Caco-2 (cell line): ENCODE measurements at places on chromosomes 5 and 9.
A peak's percentile ranks its signal among the peaks of the same experiment; 100 is the strongest.

DNA sequence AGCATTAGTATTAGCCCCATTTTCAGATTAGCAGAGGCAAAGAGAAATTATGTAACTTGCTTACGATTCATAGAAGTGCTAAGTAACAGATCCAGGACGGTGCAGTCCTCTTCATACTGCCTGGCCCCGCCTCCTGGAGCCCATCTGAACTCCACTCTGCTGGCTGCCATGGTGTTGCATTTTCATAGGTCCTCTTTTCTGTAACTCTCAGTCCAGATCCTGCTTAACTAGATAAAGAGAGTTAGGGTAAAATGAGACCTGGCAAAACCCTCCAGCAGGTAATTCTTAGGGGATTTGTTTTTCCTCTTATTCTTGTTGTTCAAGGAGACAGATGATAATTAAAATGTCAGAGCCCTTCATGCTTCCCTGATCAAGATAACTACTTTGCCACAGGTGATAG, 135.1 kb upstream of the EFNA5 start:
- DNase-seq, result no peak

DNA sequence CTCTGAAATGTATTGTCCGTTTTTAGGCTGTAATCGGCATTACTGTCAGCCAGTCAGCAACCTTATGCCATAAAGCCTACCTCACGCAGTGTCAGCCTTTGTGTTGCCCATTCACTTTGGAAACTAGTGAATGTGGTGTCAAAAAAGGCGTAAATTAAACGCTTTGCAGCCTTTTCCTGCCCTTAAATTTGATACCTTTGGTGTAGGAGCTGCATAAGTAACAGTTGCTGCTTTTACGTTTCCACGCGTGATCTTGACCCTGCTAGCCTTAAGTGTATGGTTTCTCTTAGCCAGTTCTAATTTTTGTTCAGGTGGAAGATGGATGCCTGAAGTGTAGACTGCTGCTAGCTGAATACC, 257.7 kb downstream of the EPB41L4A start:
- no peak for DNase-seq

- DNase-seq, result no peak
Measured at GRCh38 chr9:70607926-70608325, 193.5 kb upstream of the KLF9 start.

DNA sequence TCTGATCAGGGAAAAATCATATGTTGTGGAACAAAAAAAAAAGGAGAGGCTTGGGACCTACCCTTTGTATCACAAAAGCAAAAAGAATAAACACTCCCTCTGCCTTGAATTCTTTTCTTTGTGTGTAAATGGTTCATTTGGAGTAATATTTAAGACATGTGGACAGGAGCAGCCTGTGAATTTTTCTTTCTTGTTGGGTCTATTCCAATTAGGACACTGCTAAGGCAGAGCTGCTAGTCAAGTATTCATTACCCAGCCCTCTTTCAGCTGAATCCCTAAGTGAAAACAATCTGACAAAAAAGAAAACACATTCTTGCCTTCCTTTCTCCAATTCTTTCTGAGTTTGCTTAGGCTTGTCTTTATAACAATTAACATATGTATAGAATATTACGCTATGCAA, 330.0 kb downstream of the EBF1 start:
- DNase-seq, result no peak

DNA sequence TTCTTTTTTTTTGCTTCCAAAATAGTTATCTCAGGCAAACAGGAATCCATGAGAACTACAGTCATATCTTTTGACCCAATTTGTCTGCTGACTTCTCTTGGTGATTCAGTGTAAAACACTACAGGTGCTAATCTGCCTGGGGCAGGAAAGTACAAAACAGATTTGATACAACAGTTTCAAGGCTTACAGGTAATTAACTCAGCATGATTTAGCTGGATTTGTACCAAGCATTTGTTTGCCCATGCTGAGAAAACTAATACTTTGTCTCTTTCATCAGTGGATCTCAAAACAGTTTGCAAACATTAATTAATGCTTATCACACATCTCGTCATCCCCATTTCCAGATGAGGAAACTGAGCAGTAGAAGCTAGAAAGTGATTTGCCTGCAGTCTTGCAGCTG, 312.5 kb upstream of the SEMA6A start:
- DNase-seq, result no peak

GRCh38 chr5:135593141-135593540, 14.3 kb upstream of the CXCL14 start:
- no peak for DNase-seq

- no peak for DNase-seq
Measured at GRCh38 chr9:27059907-27060306, 49.1 kb upstream of the TEK start.

- DNase-seq, result no peak
Measured at GRCh38 chr9:27189426-27189825, 80.4 kb downstream of the TEK start.

DNA sequence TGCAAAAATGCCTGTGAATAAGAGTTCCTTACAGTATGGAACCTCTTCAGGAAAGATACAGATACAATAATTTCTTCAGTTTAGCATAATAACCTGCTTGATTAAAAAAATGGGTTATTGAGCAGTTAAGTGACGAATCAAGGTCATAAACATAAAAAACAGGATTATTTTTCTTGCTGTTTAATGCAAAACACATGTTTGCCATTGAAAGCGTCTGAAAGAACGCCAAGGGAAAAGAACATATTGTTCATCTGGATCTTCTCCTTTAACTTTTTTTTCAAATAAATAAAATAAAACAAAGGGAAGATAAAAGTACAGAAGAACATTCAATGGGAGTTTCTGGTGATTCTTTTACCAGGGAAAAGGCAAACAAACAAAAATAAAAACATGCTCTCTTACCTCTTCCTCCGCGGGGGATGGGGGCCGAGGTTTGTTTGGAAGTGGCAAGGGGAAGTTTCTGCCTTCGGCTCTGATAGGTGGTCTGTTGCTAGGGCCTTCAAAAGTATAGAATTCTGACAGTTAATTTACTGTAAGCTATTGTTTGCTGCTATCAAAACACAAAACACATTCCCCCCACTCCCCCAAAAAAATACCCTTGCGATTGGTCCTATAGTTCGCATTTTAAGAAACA, 20.1 kb downstream of the C5orf58 start:
- no peak for DNase-seq

DNA sequence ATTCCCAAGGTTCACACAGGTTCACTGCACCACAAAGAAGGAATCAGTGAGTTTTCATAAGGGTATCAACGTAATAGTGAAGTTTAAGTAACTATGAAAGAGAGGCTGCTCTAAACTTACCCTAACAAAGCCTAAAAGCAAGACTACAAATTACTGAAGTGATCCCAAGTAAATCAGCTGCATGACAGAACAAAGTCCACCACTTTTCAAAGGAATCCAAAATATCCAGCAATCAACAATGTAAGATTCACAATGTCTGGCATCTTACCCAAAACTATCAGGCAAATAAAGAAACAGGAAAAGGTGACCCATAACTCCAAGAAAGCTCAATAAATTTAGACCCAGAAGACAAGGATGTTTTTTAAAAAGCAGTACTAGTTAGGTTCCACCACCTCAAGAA, 70.1 kb downstream of the GNAQ start:
- DNase-seq, result no peak

DNA sequence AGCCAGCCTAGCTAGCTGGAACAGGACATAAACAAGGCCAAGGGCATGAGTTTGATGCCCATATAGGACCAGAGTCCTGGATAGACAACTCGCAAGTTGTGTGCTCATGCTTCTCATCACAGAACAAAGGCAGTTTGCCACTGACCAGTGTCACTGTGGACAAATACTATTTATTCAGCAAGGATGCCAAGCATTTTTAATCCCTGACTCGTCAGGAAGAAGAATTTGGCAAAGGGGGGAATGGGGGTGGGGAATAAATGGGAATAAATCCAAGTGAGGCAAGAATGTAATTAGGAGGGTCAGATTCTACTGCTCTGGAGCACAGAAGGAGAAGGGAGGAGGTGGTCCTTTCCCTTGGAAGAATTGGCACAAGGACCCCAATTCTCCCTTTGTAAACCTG, 46.8 kb upstream of the ANKRD55 start:
- DNase-seq, result no peak

- DNase-seq, result no peak
Measured at GRCh38 chr9:109600142-109600541, 102.0 kb upstream of the PTPN3 start.

DNA sequence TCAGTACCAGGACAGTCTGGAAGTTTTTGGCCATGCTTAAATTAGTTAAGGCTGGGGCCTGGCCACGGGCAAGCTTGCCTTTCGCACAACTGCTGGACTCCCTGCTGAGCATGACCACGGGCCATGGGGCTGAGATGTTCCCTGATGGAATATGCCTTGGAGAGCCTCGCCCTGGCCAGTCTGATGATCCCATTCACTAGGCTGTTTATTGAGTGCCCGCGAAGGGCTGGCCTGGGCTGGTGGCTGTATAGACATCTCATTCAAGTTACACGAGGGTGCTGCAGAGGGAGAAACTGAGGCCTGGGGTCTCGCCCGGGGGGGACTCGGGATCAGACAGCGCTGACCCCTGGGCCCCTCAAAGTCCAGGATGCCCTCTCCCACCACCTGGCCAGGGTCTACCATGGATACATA, 7.8 kb upstream of the RXRA start:
- no peak for DNase-seq

- no peak for DNase-seq
Measured at GRCh38 chr5:154385236-154385512, 60.6 kb upstream of the SAP30L start.

DNA sequence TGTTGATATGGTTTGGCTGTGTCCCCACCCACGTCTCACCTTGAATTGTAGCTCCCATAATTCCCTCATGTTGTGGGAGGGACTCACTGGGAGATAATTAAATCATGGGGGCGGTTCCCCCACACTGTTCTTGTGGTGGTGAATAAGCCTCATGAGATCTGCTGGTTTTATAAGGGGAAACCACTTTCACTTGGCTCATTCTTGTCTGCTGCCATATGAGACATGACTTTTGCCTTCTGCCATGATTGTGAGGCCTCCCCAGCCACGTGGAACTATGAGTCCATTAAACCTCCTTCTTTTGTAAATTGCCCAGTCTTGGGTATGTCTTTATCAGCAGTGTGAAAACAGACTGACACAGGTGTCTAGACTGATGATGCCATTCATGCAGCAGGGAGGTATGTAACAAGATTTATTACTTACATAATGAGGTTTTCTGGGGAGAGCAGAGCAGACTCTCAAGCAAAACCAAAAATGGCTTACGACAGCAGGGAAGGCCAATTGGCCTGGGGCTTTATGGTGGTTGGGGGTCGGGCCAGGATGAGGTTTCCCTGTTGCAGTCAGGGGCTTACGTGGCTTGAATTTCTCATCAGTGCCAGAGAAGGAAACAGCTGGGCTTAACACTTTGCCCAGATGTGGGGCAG, 9.5 kb upstream of the COMMD10 start:
- DNase-seq, result no peak

GRCh38 chr5:62283005-62283404, 23.0 kb upstream of the KIF2A start:
- peak; percentile 56 for DNase-seq

- no peak for DNase-seq
Measured at GRCh38 chr5:139178589-139178917, 19.6 kb downstream of the SIL1 start.

- DNase-seq, result no peak
Measured at GRCh38 chr5:161847941-161848391, at the start of gene GABRA1. TSS of gene GABRA1 (plus strand) at chr5:161848120. CDS start at chr5:161850811, 2,691 bp downstream.

DNA sequence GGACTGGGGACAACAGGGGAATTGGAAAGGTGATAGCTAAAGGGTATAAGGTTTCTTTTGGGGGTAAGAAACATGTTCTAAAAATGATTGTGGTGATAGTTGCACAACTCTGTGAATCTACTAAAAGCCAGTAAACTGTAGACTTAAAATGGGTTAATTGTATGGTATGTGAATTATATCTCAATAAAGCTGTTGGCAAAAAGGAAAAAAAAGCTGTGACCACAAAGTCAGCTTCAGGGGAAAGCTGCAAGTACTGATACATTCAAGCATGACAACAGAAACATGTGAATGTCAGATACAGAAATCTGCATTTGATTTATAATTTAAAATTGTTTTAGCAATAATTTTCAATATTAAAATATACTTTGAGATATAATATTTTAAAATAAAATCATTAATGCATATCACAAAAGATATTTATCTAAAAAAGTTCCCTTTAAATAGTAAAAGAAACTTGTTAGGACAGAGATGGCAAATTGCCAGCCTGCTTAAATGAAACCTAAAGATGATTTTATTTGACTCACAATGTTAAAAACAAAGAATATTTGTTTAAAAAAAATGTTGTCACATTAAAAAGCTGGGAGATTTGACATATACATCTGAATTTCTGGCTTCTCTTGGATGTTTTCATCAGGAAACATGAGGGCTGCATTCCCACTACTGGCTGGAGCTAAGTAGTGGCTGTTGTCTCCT, 66.0 kb downstream of the TBCA start:
- no peak for DNase-seq

DNA sequence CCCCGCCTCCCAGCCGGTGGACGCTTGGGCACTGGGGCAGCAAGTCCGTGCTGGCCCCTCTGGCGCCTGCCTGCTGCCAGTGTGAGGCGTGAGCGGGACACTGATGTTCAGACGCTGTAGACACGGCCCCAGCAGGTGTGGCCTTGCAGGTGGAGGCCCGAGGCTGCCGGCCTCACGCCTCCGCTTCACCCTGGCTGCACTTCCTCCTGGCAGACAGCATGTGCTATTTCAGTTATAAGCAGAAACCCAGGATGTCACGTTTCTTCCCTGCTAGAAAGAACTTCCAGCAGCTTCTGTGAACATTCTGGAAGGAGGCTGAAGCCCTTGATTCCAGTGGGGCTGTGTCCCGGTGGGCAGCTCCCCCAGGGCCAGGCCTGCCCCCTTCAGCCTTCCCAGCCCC, 114.8 kb upstream of the FCN2 start:
- DNase-seq, result no peak

DNA sequence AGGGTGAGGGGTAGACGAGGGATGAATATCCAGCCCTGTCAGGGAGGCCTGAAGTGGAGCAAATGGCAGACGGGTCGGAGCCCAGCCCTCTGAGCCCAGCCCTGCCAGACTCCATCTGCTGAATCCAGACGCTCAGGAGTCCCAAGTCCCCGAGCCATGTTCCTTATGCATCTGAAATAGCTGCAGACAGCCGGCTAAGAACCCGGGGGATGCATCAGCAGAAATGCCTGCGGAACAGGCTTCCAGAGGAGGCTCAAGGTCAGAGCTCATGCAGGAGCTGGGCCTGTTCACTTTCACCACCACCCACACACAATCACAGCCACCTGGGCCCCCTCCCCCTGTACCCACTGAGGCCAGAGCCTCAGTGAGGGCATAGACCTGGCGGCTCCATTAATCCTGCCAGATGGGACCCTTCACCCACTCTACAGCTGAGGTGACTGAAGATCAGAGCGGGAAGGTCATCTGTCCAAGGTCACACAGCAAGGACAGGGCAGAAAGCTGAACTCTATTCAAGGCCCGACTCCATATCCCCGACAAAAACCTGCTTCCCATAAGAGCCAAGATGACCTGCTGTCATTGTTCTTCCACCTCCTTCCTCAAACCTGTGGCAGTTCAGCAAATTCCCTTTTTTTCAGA, 24.4 kb upstream of the AKNA start:
- DNase-seq, result no peak
